ENCODE measurements at places on chromosomes 11 and 22.
A peak's percentile ranks its signal among the peaks of the same experiment; 100 is the strongest.

GRCh38 chr11:17803754-17804334 lies 69.3 kb downstream of the KCNC1 start:
- no peak for DNase-seq

- no peak for DNase-seq
Measured at GRCh38 chr11:15764948-15765347, 591.4 kb downstream of the SOX6 start.

- no peak for DNase-seq
Measured at GRCh38 chr11:60241786-60242185, 1.2 kb downstream of the MS4A4E start.

GRCh38 chr11:6523253-6523652 lies 26.2 kb downstream of the DNHD1 start:
- DNase-seq, result peak; percentile 84

- DNase-seq, result no peak
Measured at GRCh38 chr11:114168691-114169090, 109.2 kb downstream of the ZBTB16 start.
